ENCODE measurements at places on chromosomes 1 and 21. TPM values are rescaled to one million over a fixed set of nuclear protein-coding genes. Genes with fewer than 3 reads are reported as not detected.

- no peak for DNase-seq
- H3K36me3 ChIP-seq = no peaks in the 10 kb centered on the region
- H3K27me3 ChIP-seq = no peaks in the 10 kb centered on the region
- no peaks in the 10 kb centered on the region for H3K4me1 ChIP-seq
Observed at GRCh38 chr1:220955116-220955515, 75.9 kb downstream of the HLX start.

DNA sequence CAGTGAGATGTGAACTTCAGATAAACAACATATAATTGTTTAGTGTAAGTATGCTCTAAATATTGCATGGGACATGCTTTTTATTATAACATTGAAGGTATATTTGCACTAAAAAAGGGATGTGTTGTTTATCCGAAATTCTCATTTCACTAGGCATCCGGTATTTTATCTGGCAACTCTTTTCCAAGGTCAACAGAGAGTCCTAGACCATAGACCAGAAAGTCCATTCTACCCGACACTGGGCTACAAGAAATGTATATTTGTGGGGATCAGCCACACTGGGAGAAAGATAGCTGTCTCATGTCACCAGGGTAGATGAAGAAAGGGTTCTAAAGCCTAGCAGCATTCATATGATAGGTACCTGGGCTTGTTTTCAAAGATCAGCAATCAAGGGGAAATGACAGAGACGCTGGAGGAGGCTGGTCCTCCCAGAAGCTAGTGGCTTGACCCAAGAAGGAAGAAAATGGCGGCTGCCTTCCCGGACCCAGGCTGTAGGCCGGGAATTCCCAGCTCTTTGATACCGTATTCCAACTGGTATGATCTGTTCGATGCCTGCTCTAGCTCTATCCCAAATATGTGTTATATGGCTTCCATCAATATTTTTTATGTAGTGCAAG lies 161.1 kb upstream of the IRF2BP2 start:
- DNase-seq = no peak
- H3K36me3 ChIP-seq = no peaks in the 10 kb centered on the region
- peaks cover 37% of the 10 kb centered on the region for H3K4me1 ChIP-seq
- H3K27me3 ChIP-seq = no peaks in the 10 kb centered on the region
- H3K4me3 ChIP-seq = peak overlapping the region; percentile 4
- H3K27ac ChIP-seq = peak overlapping the region; percentile 89

The CXADR gene
- polyA plus RNA-seq = 0.74 TPM

DNA sequence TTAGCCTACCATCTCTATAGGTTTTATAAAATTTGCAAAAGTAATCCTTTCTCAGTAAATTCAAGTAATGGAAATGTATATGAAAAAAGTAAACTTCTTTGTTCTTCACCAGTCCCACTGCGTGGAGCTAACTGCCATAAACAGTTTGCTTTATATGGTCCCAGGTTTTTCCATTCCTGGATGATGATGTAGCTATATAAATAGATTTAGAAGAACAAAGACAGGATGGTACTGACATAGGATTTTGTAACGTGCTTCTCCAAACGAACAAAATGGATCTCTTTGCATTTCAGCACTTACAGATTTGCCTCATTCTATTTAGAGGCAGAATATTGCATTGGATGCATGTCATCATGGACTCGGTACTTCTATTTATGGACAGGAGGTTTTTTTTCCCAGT lies 57.3 kb downstream of the SMYD2 start:
- H3K27ac ChIP-seq = no peak overlapping the region
- no peak for DNase-seq
- no peaks in the 10 kb centered on the region for H3K4me1 ChIP-seq
- H3K36me3 ChIP-seq = no peaks in the 10 kb centered on the region
- H3K27me3 ChIP-seq = no peaks in the 10 kb centered on the region

DNA sequence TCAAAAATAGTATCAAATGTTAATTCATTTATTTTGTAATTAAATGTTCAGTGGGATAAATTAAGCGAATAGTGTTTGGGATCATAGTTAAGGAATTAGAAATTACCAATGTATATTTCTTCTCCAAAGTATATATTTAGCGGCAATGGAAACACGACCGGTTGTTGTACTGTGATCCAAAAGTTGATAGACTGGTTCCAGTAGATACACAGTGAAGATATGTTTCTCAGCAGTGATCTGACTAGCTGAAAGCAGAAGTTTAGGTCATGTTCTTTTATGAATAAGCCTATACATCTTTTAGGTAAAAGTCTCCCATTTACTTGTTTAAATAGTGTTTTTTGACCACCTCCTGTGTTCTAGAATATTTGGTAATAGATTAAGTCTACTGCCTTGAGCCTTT lies 8.8 kb downstream of the USP16 start:
- peaks cover 5% of the 10 kb centered on the region for H3K36me3 ChIP-seq
- no peaks in the 10 kb centered on the region for H3K27me3 ChIP-seq
- H3K4me1 ChIP-seq = no peaks in the 10 kb centered on the region

DNA sequence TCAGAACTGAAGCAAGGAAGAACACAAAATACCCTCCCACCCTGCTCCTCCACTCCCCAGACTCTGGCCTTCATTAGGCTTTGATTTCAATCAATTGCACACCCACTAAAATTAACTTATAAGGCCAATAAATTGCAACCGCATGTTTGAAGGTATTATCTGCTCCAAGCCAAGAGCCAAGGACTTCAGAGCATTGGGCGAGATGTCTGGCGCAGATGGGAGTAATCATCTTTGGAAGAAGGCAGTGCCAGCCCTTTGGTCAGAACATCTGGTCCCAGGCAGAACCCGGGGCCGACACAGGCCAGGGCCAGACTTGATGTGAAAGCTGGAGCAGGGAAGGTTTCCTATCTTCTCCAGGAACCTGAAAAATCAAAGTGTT lies 60.0 kb downstream of the SLC66A1 start:
- H3K4me1 ChIP-seq = no peaks in the 10 kb centered on the region
- H3K4me3 ChIP-seq = no peak overlapping the region
- no peak for DNase-seq
- peaks cover 20% of the 10 kb centered on the region for H3K36me3 ChIP-seq
- H3K27ac ChIP-seq = no peak overlapping the region

DNA sequence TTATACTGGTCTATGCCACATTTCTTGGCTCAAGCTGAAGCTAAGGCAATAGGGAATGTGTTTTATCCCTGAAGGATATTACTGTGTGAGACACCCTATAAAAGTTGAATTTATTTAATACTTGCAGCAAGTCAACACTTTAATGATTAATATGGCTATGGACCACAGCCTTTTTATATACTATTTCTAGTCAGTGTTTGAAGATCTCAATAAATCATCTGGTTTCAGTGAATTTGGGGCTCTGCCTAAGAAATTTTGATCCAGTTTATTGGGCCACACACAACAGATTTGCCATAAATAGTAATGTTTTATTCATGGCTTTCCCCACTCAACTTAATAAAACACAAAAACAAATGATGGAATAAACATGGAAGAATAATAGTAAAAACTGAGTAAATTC lies 698.3 kb downstream of the ADGRL2 start:
- no peaks in the 10 kb centered on the region for H3K36me3 ChIP-seq
- no peaks in the 10 kb centered on the region for H3K4me1 ChIP-seq
- H3K4me3 ChIP-seq = no peak overlapping the region
- no peaks in the 10 kb centered on the region for H3K27me3 ChIP-seq
- no peak for DNase-seq

- H3K4me3 ChIP-seq = no peak overlapping the region
- H3K36me3 ChIP-seq = no peaks in the 10 kb centered on the region
- no peak overlapping the region for H3K27ac ChIP-seq
- no peaks in the 10 kb centered on the region for H3K27me3 ChIP-seq
Observed at GRCh38 chr1:209878964-209879363, 51.2 kb downstream of the UTP25 start.

- DNase-seq = no peak
- no peaks in the 10 kb centered on the region for H3K36me3 ChIP-seq
- no peak overlapping the region for H3K27ac ChIP-seq
- H3K4me1 ChIP-seq = no peaks in the 10 kb centered on the region
- H3K27me3 ChIP-seq = no peaks in the 10 kb centered on the region
Observed at GRCh38 chr1:1185101-1185765, 11.6 kb downstream of the TTLL10 start.

The OPTC gene
- polyA plus RNA-seq = not detected

GRCh38 chr1:39174390-39175081 lies 30.0 kb upstream of the MACF1 start:
- H3K27ac ChIP-seq = no peak overlapping the region
- no peak for DNase-seq

GRCh38 chr1:237748171-237748960 lies 142.4 kb downstream of the ZP4 start:
- no peak for DNase-seq
- no peak overlapping the region for H3K27ac ChIP-seq
- H3K4me3 ChIP-seq = no peak overlapping the region
- H3K27me3 ChIP-seq = no peaks in the 10 kb centered on the region
- H3K4me1 ChIP-seq = no peaks in the 10 kb centered on the region
- no peaks in the 10 kb centered on the region for H3K36me3 ChIP-seq

DNA sequence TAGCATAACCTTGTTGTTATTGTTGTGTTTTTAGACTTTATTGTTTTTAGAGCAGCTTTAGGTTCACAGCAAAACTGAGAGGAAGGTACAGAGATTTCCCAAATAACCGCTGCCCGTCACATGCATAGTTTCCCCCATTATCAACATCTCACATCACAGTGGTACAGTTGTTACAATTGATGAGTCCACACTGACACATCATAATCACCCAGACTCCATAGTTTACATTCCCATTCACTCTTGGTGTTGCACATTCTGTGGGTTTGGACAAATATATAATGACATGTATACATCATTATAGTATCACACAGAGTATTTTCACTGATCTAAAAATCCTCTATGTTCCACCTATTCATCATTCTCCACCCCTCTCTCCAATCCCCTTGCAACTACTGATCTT lies 25.9 kb upstream of the TOR3A start:
- H3K4me3 ChIP-seq = no peak overlapping the region
- no peak for DNase-seq

The PRELP gene
- polyA plus RNA-seq = not detected

DNA sequence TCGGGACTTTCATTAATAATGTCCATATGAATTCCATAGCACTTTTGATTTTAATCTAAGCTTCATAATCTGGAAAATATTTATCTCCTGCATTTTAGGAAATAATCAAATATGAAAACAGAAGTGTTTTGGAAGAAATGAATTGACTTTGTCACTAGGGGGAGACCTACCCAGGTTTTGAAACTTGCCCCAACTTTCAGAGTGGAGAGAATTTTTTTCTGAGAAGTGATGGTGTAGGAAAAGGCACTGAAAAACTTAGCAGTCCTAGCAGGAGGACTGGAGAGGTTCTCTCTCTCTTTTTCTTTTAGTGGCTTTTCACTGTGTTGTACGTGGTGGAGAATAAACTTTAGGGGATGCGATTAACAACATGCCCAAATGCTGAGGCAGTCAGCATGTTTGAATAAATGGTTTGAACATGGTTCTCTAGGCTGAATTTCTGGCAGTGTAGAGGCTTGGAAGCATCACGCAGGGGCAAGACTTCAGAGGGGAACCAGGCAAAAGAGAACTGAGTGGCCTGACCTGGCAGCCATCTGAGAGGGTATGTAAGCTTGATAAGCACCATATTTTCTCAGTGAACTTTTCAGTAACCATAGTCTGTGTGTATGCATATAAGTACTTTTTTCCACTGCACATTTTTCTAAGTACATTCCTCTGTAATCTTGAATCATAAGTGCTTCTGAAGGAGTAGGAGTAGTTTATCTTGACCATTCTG lies 68.3 kb upstream of the NEK7 start:
- no peak for DNase-seq
- H3K36me3 ChIP-seq = no peaks in the 10 kb centered on the region
- no peaks in the 10 kb centered on the region for H3K4me1 ChIP-seq

DNA sequence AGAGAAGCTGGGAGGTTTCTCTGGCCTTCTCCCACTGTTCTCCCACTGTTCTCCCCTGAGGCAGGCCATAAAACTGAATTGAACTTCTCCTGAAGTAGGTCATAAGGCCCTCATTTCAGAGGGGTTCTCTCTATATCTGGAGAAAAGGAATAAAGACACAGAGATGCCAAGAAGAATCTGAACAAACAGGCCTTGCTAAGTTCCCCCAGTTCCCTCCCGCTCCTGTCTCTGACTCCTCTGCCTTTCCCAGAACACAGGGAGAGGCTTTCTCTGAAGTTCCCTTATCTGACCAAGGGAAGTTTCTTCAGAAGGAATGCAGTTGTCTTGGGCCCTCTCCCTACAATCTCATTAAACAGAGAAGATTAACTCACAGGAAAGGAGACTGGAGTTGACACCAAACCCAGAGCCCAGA lies 83.4 kb downstream of the SLC16A1 start:
- no peaks in the 10 kb centered on the region for H3K27me3 ChIP-seq
- H3K27ac ChIP-seq = no peak overlapping the region
- no peak overlapping the region for H3K4me3 ChIP-seq
- no peaks in the 10 kb centered on the region for H3K36me3 ChIP-seq
- no peaks in the 10 kb centered on the region for H3K4me1 ChIP-seq
- DNase-seq = no peak

- DNase-seq = no peak
- no peaks in the 10 kb centered on the region for H3K36me3 ChIP-seq
- no peak overlapping the region for H3K4me3 ChIP-seq
- no peaks in the 10 kb centered on the region for H3K27me3 ChIP-seq
- H3K27ac ChIP-seq = no peak overlapping the region
Observed at GRCh38 chr1:113036639-113037321, 36.2 kb upstream of the LRIG2 start.

DNA sequence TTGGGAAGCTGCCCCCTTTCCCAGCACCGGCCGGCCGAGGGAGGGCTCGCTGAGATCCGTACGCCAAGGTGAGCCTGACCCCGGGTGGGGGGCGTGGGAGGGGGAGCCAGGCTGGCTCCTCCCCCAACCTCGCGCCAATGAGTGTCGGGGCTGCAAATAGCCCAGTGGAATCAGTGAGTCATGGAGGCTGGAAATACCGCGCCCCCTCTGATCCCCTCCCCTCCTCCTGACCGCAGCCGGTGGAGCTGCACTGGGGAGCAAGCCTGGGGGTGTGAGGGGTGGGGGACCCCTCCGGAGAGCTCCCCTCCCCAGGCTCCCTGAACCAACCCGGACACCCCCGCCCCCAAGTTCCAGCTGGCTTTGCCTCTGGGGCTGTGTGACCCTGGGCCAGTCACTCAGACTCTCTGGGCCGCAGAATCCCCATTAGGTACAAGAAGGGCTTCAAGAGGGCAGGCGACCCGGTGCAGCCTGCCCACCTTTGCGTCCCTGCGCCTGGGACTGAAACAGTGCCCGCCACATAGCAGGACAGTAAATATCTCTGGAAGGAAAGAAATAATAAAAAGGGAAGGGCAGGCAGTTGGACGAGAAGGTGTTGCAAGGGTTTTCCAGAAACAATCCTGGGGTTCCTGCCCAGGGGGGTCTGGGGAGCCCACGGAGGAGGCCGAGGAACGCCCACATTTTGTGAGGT lies 4.5 kb downstream of the HSPB7 start:
- peak; percentile 24 for DNase-seq
- H3K4me3 ChIP-seq = peak overlapping the region; percentile 63
- no peaks in the 10 kb centered on the region for H3K36me3 ChIP-seq
- no peaks in the 10 kb centered on the region for H3K27me3 ChIP-seq

- no peaks in the 10 kb centered on the region for H3K27me3 ChIP-seq
- no peak for DNase-seq
- H3K36me3 ChIP-seq = peaks cover 3% of the 10 kb centered on the region
- no peak overlapping the region for H3K4me3 ChIP-seq
- no peak overlapping the region for H3K27ac ChIP-seq
Observed at GRCh38 chr1:241881440-241881839, 33.4 kb downstream of the EXO1 start.

The TMPRSS2 gene
- not detected for polyA plus RNA-seq

The TRNP1 gene
- not detected for polyA plus RNA-seq

The PRAMEF17 gene
- polyA plus RNA-seq = not detected

The PPCS gene
- polyA plus RNA-seq = 79.4 TPM

The NUF2 gene
- 54.9 TPM for polyA plus RNA-seq

Measured in GM12878 (cell line).